ENCODE measurements at places on chromosomes 11 and 22. TPM values are rescaled to one million over a fixed set of nuclear protein-coding genes. Genes with fewer than 3 reads are reported as not detected.

MS4A14 gene
- 127 TPM for polyA plus RNA-seq

TNNT3 gene
- 16.1 TPM for polyA plus RNA-seq

GLB1L3 gene
- polyA plus RNA-seq: 13.2 TPM

RFPL3 gene
- polyA plus RNA-seq: 4.1 TPM

DNA sequence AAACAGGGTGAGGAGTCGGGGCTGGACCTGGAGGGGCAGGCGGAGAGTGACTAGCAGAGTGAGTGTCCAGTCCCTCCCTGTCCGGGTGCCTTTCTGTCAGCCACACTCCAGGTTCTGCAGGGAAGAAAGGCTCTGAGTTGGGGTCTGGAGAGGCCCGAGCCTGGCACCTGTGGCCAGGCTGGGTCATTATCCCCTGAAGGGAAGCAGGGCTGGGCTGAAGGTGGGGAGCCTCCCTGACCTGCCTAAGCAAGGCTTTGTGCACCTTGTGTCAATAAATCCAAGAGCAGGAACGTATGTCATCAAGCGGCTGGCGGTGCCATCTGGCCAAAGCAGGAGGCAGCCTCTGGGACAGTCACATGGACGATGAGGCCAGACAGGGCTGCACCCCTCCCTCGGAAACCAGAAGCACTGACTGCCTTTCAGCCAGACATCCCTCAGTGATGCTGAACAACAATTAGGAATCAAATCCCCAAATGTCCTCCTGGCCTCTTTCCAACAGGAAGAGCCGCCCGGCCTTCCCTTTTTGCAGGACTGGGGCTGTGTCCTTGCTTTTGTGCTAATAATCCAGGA is 73.9 kb upstream of the FGF3 start:
- no peak for DNase-seq

DNA sequence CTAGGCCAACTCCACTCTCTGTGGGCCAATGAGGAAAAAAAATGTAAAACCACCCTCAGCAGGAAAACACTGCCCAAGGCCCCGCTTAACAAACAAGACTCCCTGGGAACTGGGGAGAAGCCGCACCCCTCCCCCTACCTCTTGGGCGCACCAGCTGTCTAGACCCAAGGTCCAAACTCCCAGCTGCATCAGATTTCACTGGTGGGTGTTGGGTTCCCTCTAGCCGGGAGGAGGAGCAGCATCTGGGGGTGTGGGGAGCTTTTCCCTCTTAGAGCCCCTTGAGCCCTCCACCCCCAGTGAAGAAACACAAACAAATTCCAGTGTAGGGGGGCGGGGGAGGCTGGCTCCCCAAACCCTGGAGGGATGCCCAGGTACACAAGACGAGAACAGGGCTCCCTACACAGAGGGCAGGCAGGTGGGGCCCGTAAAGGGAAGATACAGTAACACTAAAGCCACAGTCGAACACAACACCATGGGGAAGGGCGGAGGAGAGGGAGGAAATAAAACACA is 64.9 kb downstream of the NECTIN1 start:
- no peak for DNase-seq

DNA sequence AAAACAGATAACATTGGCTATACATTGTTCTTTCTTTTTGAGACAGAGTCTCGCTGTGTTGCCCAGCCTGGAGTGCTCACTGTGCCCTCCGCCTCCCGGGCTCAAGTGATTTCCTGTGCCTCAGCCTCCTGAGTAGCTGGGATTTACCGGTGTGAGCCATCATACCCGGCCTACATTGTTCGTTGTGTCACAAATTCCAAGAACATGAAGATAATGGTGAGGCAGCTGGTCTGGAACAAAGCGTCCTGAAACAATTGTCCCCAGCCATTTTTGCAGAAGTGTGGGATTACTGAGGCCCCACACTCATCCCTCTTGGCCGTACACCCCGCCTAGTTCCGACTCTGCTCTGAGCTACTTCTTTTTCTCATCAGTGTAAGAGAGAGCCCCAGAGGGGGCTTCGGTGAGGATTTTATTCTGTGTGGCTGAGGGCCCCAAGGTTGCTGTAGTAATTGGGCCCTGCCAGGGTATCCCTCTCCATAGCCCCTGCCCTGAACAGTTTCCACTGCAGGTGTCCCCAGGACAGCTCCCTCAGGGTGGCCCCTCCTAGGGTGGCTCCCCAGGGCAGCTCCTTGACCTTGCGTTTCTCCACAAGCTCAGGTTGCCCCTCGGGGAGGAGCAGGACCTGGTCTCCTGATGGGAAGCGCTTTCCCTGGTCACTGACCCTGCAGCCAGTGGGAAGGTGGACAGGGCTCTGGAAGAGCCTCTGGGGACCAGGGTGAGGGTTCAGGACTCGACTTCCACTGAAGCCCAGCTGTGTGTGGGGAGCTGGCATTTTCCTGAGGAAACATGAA is 13.1 kb upstream of the ARSA start:
- no peak for DNase-seq
